ENCODE measurements at places on chromosomes 4 and X.
A peak's percentile ranks its signal among the peaks of the same experiment; 100 is the strongest.

- peak; percentile 8 for DNase-seq
Measured at GRCh38 chr4:72767618-72768302, 198.7 kb upstream of the ADAMTS3 start.

DNA sequence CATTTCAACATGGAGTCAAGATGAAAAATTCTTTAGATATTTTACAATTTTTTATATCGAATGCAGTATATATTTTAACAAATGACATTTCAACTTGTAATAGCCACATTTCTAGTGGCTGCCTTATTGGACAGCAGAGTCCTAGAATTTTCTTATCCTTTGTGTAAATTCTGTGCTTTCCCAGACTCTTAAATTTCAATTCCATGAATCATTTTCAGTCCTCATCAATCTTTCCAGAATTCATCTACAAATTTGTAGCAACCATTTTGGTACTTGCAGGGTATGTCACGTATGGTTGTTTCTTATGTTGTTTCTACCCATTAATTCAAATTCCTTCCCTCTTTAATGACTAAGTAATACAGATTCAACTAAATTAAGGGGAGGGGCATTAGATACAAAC lies 2.7 kb downstream of the PAICS start:
- DNase-seq, result no peak

- no peak for DNase-seq
Measured at GRCh38 chrX:22173966-22174365, 98.7 kb upstream of the CBLL2 start.

- DNase-seq, result no peak
Measured at GRCh38 chr4:178599521-178599920, 1157.3 kb upstream of the AGA start.

DNA sequence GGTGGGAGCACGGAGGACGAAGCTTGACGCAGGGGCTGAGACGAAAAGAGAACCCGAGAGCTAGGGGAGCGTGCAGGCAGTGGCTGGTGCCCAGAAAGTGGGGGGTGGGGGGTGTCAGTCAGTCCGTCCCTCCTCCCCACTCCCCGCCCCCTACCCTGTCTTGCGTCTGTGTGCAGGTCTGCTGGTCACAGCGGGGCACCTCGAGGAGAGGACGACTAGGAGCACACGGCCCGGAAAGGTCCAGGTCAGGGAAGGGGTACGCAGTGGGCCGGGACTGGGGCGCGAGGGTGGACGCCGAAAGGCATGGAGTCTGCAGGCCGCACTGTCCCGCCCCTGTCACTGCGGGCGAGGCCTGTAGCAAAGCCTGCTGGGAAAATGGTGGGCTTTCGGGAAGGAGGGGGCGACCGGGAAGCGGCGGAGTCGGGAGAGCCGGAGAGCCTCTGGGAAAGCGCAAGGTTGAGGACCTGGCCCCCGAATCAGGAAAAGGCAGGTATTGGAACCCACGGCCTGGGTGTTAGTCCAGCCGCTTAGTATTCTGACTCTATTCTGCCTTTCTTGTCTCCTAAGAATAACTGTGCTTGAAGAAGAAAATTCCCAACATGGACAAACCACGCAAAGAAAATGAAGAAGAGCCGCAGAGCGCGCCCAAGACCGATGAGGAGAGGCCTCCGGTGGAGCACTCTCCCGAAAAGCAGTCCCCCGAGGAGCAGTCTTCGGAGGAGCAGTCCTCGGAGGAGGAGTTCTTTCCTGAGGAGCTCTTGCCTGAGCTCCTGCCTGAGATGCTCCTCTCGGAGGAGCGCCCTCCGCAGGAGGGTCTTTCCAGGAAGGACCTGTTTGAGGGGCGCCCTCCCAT lies 769 bp downstream of the TCEAL1 start:
- no peak for DNase-seq

GRCh38 chr4:86928400-86929255 lies 6.2 kb upstream of the AFF1 start:
- no peak for DNase-seq

DNA sequence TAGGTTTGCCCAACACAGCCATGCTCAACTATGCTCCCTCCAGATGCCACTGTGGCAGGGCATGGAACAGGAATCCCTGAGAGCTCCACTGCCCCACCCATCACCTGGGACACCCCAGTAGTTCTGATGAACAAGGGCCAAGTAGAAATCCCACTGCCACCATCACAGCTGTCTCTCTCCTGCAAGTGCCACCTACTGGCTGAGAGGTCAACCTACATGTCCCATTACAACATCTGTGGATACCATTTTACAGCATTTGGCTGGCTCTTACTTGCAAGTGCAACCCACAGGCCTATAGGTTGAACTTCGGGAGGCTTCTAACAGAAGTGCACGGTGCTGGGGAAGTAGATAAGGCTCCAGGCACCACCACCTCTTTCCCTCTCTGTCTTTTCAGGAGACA lies 142.5 kb downstream of the CXXC4 start:
- no peak for DNase-seq

DNA sequence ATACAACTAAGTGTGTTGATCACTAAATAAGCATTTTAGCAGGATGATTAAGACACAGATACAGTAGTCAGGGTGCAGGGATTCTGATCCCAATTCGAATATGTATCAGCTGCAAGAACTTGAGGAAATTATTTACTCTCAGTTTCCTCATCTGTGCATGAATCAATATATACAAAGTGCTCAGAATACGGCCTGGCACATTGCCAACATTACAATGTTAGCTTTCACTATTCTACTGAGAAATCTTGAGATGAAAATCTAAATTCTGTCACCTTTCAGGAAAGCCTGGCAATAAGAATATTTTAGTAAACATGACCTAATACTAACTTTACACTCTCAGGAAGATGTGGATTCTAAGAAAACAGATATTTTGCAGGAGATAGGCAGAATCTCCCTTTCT lies 1001.6 kb upstream of the IGFBP7 start:
- DNase-seq, result no peak

GRCh38 chr4:7929118-7929951 lies 10.3 kb downstream of the AFAP1 start:
- no peak for DNase-seq

DNA sequence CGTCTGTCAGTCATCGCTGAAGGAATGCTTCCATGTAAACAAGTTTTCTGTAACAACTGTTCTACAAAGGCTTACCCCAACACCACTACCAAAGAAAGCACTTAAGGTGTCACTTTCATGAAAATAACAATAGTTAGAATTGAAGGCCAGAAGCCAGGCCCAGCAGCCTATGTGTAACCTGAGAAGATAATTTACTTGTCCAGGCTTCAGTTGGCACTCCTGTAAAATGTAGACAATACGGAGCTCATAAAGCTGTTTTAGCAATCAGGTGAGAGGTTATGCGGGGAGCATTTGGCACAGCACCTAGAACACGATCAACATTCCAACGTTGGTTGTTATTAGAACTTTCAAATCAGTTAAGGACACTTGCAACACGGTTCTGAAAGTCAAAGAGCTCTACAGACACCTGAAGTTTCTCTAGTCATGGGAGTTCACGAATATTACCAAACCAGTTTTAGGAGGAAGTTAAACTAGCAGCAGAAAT lies 15.7 kb downstream of the ADGRA3 start:
- DNase-seq, result no peak

DNA sequence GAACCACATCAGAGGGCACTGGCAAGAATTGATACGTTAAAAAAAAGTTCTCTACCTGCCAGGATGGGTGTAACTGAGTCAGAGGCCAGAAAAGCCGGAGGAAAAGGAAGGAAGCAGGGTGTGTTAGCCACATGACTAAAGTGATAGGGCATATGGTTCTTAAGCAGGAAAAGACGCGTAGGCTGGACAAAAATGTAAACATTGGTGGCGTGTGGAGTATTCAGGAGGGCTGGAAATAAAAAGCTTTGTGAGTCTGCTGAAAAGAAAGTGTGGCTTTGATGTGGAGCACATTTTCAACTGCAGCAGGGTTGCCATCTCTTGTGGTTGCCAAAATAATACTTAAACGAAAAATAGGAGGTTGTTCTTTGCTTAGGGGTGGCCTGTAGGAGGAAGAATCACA lies 186.5 kb upstream of the RPL34 start:
- DNase-seq, result peak; percentile 26

- DNase-seq, result no peak
Measured at GRCh38 chrX:18855919-18856644, 127.8 kb downstream of the PHKA2 start.

GRCh38 chr4:168212656-168213055 lies 105.9 kb downstream of the DDX60 start:
- no peak for DNase-seq

DNA sequence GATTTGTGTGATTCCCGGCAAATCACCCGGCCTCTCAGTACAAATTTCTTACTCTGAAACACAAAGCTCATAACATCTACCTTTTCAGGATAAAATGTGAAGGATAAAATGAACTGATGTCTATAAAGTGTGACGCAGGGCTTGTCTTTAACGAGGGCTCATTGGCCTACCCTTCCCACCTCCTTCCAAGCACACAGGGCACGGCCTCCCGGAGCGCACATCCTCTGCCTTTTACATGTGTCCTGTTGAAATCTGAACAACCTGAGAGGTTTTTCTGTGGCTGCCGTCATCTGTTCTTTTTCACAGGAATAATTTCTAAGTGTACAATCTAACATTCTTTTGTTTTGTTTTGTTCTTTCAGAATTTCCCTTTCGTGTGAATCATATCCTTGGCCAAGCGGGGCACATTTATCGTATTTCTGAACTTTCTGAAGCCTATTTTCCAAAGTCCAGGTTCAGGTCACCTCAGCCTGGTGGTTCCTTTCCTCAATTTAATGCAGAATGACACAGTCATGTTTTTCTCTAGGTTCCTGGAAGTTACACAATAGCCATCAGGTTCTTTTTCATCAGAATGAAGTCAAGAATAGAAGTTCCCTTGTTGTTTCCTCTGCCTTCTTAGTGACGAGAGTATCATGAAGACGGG lies 53.1 kb upstream of the SPRY1 start:
- peak; percentile 78 for DNase-seq

DNA sequence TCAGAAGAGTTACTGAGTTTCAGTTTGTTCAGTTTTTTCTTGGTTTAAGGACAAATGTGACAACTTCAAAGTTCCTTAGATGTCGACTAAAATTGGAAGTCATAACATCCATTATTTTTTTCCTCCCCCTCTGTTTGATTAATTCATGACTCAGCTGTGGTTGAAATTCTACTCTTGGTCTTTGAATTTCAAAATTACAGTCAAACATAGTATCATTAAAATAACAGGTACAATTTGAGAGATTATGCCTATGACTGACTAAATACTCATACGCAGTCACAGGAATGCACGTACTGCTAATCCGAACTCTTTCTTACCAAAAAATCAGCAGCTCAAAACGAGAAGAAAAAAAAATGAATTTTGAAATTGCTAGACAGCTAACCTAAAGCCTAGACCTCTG lies 1434.8 kb downstream of the RAPGEF2 start:
- no peak for DNase-seq

DNA sequence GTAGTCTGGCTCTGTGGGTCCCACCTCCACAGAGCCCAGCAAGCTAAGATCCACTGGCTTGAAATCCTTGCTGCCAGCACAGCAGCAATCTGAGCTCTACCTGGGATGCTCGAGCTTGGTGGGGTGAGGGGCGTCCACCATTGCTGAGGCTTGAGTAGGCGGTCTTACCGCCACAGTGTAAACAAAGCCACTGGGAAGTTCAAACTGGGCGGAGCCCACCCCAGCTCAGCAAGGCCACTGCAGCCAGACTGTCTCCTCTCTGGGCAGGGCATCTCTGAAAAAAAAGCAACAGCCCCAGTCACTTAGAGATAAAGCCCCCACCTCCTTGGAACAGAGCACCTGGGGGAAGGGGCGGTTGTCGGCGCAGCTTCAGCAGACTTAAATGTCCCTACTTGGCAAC lies 243.2 kb upstream of the POF1B start:
- no peak for DNase-seq

GRCh38 chr4:16438986-16439385 lies 212.7 kb upstream of the TAPT1 start:
- no peak for DNase-seq

DNA sequence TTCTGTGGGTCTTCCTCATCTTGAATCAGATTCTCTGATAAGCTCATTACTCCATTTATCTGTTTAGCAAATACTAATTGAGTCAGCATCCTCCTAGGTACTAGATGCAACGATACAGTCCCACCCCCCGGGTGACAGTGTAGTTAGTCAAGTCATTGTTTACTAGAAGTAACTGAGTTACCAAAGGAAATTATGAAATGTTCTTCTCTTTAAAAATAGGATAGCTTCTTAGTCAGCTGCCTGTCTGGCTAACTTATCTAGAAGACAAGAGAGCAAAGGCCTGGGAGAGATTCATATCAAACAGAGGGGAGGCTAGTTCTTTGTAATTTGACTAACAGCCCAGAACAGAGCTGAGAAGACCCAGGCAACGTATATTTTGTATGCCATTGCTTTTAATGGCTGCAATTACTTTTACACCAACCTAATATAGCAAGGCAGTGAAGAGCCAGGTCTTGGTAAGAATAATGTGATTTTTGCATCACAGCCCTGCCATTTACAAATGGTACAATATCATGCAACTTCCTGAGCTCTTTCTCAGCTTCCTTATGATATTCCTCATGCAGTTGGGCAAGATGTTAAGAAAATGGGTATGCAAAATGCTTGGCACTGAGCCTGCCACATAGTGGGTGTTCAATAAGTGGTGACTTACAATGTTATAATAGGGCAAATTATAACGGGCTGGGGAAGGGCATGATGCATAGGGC lies 149.9 kb downstream of the CHIC2 start:
- DNase-seq, result peak; percentile 89

DNA sequence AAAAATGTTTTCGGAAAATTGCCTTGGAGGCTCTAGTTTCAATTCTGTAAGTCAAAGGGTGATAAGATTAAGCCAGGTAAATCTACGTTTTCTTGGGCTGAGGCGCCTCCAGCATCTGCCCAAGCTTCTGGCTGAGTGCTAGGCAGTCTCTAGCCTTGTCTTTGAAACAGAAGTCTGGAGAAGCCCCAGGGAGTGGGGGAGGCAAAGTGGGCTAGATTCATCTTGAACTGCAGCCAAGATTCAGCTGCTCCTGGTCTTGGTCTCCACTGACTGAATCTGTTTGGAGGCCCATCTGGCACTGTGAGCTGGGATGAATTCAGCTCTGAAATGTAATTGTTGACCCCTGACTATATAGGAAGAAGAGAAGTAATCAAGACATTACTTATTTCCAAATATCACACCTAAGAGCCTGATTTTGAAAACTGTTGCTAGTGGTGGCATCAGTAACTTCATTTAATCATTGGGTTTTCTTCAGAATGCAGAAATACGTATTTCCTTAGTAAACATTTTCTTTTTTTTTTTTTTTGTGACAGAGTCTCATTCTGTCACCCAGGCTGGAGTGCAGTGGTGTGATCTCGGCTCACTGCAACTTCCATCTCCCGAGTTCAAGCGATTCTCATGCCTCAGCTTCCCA lies 187.3 kb upstream of the LEF1 start:
- DNase-seq, result no peak

DNA sequence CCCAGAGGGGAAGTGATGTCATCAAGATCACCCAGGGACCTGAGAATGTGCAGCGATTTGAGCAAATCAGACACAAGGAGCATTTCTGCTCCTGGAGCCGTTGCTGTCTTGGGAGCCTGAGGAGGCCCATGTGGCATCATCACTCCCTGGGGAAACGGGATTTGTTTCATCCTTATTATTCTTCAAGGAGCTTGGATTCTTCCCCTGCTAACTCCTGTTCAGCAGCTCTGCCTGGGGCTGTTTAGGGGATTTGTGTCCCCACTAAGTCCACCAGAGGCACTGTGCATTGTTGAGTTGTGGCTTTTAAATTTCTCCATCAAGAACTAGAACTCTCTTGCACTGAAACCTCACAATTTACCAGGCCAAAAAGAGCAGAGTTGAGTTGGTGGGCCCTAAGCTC lies 104.2 kb upstream of the MSX1 start:
- DNase-seq, result no peak

All from kidney capillary endothelial cell (primary cell).